ENCODE measurements at places on chromosomes 13 and 19. TPM values are rescaled to one million over a fixed set of nuclear protein-coding genes. Genes with fewer than 3 reads are reported as not detected.

DNA sequence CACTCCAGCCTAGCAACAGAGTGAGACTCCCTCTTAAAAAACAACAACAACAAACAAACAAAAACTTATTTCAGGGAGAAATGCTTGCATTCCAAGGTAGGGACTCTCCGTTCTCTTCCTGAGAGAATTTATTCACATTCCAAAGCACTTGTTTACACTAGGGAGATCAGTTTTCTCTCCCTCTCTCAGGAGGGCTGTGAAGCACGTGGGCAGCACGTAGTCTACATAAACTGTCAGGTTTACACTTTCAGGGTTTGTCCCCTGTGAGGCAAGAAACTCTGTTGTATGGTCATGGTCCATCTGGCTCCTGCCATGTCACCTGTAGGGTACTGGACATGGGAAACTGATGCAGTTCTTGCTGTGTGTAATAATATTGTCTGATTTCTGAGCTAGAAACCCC is 31.6 kb downstream of the WDR87 start:
- no peak overlapping the region for H3K27ac ChIP-seq
- no peaks in the 10 kb centered on the region for H3K36me3 ChIP-seq
- H3K4me3 ChIP-seq, result no peak overlapping the region
- no peaks in the 10 kb centered on the region for H3K27me3 ChIP-seq
- DNase-seq, result no peak
- H3K4me1 ChIP-seq, result no peaks in the 10 kb centered on the region

GRCh38 chr19:7595466-7596133 is at the start of gene CAMSAP3:
Gene CAMSAP3 (plus strand): TSS chr19:7595863. CDS start chr19:7596003, 140 bp downstream.
- no peak within 1 kb of the TSS for H3K27ac ChIP-seq
- H3K4me1 ChIP-seq, result no peaks in the 10 kb centered on the region
- no peak within 1 kb of the TSS for H3K4me3 ChIP-seq
- no peaks in the 10 kb centered on the region for H3K27me3 ChIP-seq
- H3K36me3 ChIP-seq, result no peaks in the 10 kb centered on the region
- no peak for DNase-seq

GRCh38 chr13:113140677-113141600 is 17.5 kb upstream of the PROZ start:
- DNase-seq, result no peak
- H3K27me3 ChIP-seq, result no peaks in the 10 kb centered on the region
- no peak overlapping the region for H3K27ac ChIP-seq
- no peak overlapping the region for H3K4me3 ChIP-seq
- H3K4me1 ChIP-seq, result no peaks in the 10 kb centered on the region

DNA sequence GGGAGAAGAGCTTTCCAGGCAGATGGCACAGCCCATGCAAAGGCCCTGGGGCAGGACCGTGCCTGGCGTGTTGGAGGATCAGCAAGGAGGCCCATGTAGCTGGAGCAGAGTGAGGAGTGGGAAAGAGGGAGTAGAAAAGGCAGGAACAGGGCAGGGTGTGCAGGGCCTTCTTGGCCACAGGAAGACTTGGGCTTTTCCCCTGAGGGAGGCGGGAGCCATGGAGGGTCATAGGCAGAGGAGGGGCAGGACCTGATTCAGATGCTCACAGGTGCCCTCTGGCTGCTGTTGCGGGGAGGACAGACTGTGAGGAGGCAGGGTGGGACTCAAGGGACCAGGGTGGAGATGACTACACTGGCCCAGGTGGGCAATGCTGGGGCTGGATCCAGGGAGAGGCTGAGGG is 13.8 kb upstream of the PTPRS start:
- H3K27me3 ChIP-seq, result no peaks in the 10 kb centered on the region
- no peak overlapping the region for H3K4me3 ChIP-seq
- no peaks in the 10 kb centered on the region for H3K36me3 ChIP-seq

DNA sequence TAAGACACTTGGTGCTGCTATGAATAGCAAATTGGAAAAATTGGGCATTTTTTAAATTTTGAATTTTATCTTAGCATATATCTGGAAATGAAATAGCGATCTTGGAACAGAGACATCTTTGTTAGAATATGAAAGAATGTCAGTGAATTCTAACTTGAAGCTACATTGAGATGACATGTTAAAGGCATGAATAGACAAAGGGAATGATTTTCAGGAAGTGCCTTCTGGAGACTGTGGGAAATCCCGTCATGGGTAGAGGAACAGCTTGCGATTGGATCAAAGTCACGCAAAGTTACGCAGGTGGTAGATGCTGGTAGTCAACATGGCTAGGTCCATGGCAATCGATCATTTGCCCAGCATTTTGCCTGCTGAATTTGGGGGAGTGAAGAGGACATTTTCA is 43.5 kb downstream of the LRCH1 start:
- DNase-seq, result no peak
- peaks cover 10% of the 10 kb centered on the region for H3K4me1 ChIP-seq
- no peaks in the 10 kb centered on the region for H3K36me3 ChIP-seq
- H3K27me3 ChIP-seq, result no peaks in the 10 kb centered on the region

- no peak overlapping the region for H3K27ac ChIP-seq
- no peaks in the 10 kb centered on the region for H3K4me1 ChIP-seq
- H3K4me3 ChIP-seq, result no peak overlapping the region
Measured at GRCh38 chr13:32233062-32233461, 82.1 kb downstream of the ZAR1L start.

- H3K4me3 ChIP-seq, result no peak overlapping the region
- peaks cover 6% of the 10 kb centered on the region for H3K4me1 ChIP-seq
- peak overlapping the region; percentile 68 for H3K27ac ChIP-seq
- H3K36me3 ChIP-seq, result no peaks in the 10 kb centered on the region
Measured at GRCh38 chr13:114120591-114121011, 11.8 kb downstream of the RASA3 start.

DNA sequence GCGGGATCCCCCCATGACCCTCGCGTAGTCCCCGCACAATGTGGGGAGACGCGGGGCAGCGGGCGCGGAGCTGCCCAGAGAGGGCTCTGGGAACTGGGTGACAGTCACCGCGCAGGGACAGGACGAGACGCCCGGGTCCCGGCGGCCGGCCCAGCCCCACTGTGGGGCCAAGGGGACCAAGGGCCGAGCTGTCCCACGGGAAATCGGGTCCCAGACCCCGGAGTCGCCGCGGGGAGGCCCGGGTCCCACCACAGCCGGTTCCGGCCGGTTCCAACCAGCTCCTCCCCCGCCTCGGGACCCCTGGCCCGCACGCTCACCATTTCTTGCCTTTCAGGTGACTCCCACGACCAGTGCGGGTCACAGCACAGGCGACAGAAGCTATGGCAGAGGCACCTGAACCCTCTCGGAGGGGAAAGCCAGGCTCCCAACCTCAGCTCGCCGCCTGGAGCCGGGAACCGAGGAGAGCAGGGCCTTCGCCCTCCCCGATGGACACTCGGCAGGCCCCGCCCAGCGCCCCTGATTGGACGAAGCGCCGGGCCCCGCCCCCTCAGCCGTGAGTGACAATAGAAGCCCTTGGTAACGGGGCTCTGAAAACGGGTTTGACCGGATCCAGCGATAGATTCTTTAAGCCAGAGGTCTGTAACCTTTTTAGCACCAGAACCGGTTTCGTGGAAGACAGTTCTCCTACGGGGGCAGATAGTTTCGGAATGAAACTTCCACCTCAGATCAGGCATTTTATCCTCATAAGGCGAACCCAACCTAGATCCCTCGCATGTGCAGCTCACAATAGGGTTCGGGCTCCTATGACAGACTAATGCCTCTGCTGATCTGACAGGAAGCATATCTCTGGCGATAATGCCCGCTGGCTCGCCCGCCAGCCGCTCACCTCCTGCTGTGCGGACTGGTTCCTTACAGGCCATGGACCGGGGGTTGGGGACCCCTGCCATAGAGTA is at the start of gene ZNF433:
ZNF433 (minus strand) TSS at position 460 of the 953 bp plus-strand sequence; CDS start at position 320, 140 bp downstream.
- no peaks in the 10 kb centered on the region for H3K36me3 ChIP-seq
- H3K4me1 ChIP-seq, result no peaks in the 10 kb centered on the region
- H3K4me3 ChIP-seq, result peak within 1 kb of the TSS; percentile 55
- H3K27me3 ChIP-seq, result no peaks in the 10 kb centered on the region

DNA sequence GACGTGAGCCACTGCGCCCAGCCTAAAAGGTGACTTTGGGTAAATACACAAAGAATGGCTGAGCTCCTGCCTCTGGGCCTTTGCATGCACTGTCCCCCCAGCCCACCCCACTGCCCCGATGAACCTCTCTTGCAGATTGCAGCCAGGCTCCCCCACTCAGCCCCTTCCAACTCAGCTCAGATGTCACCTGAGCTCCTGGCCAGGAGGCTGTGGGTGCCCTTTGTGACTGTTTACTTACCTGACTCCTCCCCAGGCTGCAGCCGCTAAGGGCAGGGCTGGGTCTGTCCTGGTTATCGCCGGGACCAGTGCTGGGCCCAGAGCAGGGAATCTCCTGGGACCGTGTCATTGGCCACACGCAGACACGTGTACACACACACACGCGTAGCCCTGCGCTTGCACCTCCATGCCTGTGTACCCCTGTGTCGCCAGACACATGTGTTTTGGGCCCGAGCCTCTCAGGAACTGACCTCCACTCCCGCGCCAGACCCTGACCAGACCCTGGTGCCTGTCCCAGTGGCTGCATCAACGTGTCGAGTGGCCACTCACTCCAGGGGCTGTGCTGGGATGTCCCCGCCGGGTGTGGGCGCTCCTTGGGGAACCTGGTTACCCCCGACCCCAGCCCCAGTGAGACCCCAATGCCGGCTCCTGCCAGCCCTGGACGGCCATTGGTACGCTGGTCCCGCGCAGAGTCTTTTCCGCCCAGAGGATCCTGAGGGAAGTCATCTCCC is 18.7 kb downstream of the EFNA2 start:
- no peak for DNase-seq
- H3K36me3 ChIP-seq, result no peaks in the 10 kb centered on the region
- no peaks in the 10 kb centered on the region for H3K27me3 ChIP-seq

- no peaks in the 10 kb centered on the region for H3K36me3 ChIP-seq
- H3K4me1 ChIP-seq, result no peaks in the 10 kb centered on the region
- DNase-seq, result no peak
- no peaks in the 10 kb centered on the region for H3K27me3 ChIP-seq
Measured at GRCh38 chr13:52707375-52707774, 32.2 kb downstream of the CNMD start.

DNA sequence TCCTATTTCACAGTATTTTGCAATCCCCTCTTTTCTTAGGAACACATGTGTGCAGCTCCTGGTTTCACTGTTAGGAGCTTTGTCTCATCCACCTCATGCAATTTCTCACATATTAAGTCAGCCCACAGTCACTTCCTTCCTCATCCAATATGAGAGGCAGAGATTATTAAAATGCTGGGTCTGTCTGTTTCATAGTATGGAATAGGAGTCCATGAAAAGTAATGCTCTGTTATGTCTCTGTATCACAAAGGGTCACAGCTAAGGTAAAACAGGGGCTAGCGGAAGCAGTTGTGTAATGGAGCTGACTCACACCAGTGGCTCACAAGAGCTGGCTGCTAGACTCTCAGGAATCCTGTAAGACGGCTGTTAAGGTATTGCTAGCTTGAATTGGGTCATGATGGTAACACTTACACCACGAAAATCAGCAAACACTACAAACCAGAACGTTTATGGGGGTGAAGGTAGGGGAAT is 216.5 kb downstream of the EFNB2 start:
- H3K27ac ChIP-seq, result no peak overlapping the region
- no peak overlapping the region for H3K4me3 ChIP-seq
- no peaks in the 10 kb centered on the region for H3K36me3 ChIP-seq
- no peaks in the 10 kb centered on the region for H3K4me1 ChIP-seq
- DNase-seq, result peak; percentile 36

DPY19L3 gene
- 45.1 TPM for total RNA-seq

IL17D gene
- total RNA-seq, result 2.7 TPM

ZNF649 gene
- total RNA-seq, result 3.1 TPM

CYP4F2 gene
- not detected for total RNA-seq

Data from uterus (tissue), 4 donors.